ENCODE measurements at places on chromosomes 13 and 19. TPM values are rescaled to one million over a fixed set of nuclear protein-coding genes. Genes with fewer than 3 reads are reported as not detected.

The KLC3 gene
- 0.24 TPM for total RNA-seq

The MAST1 gene
- total RNA-seq = 2.4 TPM

The PROZ gene
- total RNA-seq = 4.3 TPM

The RGS9BP gene
- total RNA-seq = 0.48 TPM

The C19orf18 gene
- total RNA-seq = 0.29 TPM

- ATAC-seq = peak; percentile 71
- H3K27me3 ChIP-seq = no peaks in the 10 kb centered on the region
- H3K4me1 ChIP-seq = peaks cover 12% of the 10 kb centered on the region
- H3K27ac ChIP-seq = peak overlapping the region; percentile 82
- peaks cover 6% of the 10 kb centered on the region for H3K36me3 ChIP-seq
- H3K4me3 ChIP-seq = peak overlapping the region; percentile 39
These were observed 15.4 kb upstream of the SBNO2 start for GRCh38 chr19:1189419-1189818.

- H3K27me3 ChIP-seq = no peaks in the 10 kb centered on the region
- H3K4me3 ChIP-seq = no peak overlapping the region
- H3K36me3 ChIP-seq = peaks cover 60% of the 10 kb centered on the region
- no peak for ATAC-seq
These were observed 60.7 kb downstream of the ZAR1L start for GRCh38 chr13:32254416-32254815.

DNA sequence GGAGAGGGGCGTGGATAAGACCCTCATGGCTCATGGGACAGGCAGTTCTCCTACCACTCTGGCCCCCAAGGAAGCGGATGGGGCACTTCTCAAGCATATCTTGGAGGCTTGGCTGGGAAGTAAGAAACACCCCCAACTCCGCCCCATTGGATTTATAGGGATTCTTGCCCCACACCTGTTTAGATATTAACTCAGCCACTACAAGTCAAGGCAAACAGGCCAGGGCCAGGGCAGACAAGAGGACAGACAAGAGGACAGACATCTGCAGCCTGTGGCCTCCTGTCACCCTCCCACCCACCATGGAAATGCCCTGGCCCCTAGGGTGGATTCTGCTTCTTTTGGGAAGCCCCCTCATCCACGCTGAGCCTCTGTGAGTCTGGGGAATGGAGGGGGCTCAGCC lies 24.1 kb downstream of the RDH8 start:
- no peak overlapping the region for H3K27ac ChIP-seq
- peaks cover 1% of the 10 kb centered on the region for H3K4me1 ChIP-seq

GRCh38 chr13:31731921-31732320 lies 7.4 kb upstream of the RXFP2 start:
- ATAC-seq = no peak
- no peak overlapping the region for H3K4me3 ChIP-seq
- peaks cover 15% of the 10 kb centered on the region for H3K27me3 ChIP-seq
- H3K36me3 ChIP-seq = no peaks in the 10 kb centered on the region
- no peak overlapping the region for H3K27ac ChIP-seq

- no peak overlapping the region for H3K4me3 ChIP-seq
- ATAC-seq = no peak
- H3K27ac ChIP-seq = no peak overlapping the region
- no peaks in the 10 kb centered on the region for H3K4me1 ChIP-seq
- no peaks in the 10 kb centered on the region for H3K36me3 ChIP-seq
- peaks cover 5% of the 10 kb centered on the region for H3K27me3 ChIP-seq
These were observed 458.5 kb downstream of the LMO7 start for GRCh38 chr13:76094645-76095044.

All from activated T-helper 17 cell treated with anti-CD3 and anti-CD28 coated beads, Interleukin-2, amount 50 U/mL, for 72 hours (primary cell).